ENCODE measurements at places on chromosomes 4 and X. TPM values are rescaled to one million over a fixed set of nuclear protein-coding genes. Genes with fewer than 3 reads are reported as not detected.

- DNase-seq: peak; percentile 15
Observed at GRCh38 chr4:138405466-138405891, 163.3 kb upstream of the SLC7A11 start.

GRCh38 chrX:116267511-116268040 is 97.0 kb downstream of the AGTR2 start:
- DNase-seq: peak; percentile 58

GRCh38 chrX:48530736-48531135 is 8.8 kb upstream of the TBC1D25 start:
- DNase-seq: peak; percentile 56

DNA sequence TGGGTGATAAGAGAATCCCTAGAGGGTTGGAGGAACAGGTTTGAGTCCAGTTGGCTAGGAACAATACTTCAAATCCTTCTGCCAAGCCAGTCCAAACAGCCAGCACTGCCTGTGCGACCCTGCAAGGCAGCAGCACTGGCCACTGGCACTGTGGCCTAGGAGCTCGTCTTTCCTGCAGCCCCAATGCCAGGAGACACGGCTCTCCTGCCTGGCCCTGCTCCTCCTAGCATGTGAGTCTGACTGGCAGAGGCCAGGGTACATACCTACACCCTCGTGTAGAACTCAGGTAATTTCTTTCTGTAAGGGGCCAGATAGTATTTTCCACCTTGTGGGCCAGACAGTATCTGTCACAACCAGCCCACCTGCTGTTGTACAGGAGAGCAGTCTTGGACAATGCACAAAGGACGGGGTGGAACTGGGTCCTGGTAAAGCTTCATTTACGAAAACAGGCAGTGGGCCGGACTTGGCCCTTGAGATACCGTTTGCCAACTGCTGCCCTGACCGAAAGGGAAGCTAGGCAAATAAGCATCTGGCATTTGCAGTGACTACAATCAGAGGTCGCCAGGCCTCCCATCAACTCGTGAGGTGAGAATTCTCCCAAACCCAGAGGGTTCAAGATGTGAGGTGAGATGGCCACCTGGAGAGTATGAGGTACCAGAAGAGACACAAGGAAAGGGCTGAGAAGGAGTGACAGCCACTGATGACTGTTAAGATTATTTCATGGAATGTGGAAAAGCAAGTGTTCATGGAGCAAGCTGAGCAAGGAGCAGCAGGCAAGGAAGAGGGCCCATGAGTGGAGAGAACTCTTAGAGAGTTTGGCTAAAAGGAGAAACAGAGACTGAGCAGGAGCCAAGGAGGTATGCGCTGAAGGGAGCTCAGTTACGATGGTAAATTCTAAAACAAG is 29.8 kb upstream of the IRAK1 start:
- DNase-seq: no peak

Gene SPIN2A
- 1.2 TPM for total RNA-seq

Gene PABPC4L
- total RNA-seq: 0.58 TPM

Gene DSPP
- not detected for total RNA-seq

DNA sequence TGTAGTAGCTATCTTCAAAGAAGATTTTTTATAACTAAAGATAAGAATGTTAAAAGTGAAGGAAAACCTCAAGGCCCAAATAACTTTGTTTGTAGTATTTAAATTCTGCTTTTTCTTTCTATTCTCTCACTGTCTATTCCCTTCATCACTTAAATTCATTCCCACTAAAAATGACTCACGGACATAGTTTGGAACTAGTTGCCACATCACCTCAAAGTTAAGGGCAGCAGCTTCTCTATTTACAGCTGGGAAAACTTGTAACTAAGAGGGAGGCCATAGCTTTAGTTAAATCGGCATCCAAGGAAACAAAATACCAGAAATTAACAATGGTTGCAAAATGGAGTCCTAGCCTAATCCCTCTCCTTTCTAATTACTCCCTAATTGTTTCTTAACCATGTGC is 325.4 kb upstream of the MAGEB2 start:
- peak; percentile 39 for DNase-seq

Measured in astrocyte (in vitro differentiated cells and primary cell).